ENCODE measurements at places on chromosomes 7 and 10.

- DNase-seq, result peak; percentile 58
These were observed 3.0 kb downstream of the IKZF1 start for GRCh38 chr7:50307368-50308032.

DNA sequence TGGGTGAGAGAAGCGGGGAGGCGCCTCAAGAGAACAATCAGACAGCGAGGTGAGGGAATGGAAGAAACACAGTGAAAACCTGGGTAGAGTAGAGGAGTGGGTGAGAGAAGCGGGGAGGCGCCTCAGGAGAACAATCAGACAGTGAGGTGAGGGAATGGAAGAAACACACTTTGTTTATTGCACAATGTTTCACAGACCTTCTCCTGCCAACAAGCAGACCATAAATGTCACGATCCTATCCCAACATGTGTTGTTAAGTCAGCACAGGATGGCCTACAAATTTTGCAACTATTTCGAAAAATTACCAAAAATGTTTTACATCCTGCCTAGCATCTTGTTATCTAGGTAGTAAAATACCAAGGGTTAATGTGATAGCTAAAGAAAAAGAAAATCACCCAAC lies 115.3 kb downstream of the JAZF1 start:
- DNase-seq, result no peak

DNA sequence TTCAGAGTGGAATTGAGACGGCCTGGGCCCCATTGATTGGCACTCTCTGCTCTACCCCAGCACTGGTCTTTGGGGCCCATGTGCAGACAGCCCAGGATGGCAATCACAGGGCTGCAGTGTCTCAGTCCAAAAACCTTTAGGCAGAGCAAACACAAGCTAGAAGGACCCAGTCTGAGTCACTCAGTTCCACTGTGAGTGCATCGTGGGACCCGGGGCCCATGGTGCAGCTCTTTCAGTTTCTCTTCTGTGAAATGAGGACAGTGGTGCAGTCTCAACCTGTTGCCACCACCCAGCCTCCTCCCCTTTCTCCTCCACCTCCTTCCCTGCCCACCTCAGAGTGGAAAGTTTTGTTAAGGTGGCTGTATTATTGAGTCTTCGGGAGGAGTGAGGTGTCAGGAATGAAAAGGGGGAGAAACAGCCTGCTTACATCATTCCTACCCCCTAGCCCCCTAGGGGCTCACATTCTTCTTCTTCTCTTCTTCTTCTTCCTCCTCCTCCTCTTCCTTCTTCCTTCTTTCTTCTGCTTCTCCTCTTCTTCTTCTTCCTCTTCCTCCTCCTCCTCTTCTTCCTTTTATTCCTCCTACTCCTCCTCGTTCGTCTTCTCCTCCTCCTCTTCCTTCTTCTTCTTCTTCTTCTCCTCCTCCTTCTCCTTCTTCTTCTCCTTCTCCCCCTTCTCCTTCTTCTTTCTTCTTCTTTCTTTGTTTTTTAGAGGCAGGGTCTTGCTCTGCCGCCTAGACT lies 19.5 kb upstream of the CARD11 start:
- peak; percentile 86 for DNase-seq

GRCh38 chr10:31619531-31620061 lies 300.6 kb downstream of the ZEB1 start:
- DNase-seq, result no peak

GRCh38 chr7:76381814-76382213 lies 23.0 kb upstream of the YWHAG start:
- no peak for DNase-seq

- DNase-seq, result no peak
These were observed 224.6 kb upstream of the ZWINT start for GRCh38 chr10:56585447-56586171.

DNA sequence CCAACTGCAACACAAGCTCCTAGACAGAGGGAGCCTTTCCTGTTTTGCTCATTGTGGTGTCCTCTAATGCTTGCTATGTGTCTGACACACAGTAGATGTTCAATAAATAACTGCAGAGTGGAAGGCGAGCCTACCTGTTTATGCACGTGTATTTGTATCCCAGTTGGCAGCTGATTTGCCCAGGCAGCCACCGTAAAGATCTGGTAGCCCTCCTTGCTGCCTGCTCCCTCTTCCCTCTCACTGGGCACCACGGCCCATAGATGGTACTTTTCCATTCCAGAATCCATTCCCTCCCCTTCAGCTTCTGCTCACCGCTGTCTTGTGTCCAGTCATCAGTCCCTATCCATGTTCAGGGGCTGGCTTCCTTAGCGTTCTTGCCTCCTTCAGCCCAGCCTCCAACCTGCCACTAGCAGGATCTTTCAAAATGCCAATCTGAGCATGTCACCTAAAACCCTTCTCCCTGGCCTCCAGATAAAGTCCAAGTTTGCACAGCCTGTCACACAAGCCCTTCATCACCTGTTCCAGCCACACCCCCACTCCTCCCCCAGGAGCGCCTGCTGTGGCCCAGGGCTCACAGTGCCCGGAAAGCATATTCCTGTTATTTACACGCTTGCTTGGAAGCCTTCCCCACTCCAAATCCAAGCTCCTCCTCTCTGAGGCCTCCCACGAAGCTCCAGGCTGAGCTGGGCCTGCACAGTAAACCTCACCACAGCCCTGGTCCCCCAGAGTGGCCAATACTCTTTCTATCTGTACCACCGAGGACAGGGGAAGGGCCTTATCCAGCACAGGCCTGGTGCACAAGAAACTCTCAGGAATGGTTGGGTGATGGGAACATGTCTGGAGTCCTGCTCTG lies 21.0 kb downstream of the ZCCHC24 start:
- no peak for DNase-seq
